ENCODE measurements at places on chromosomes 4 and X.

GRCh38 chr4:14321723-14322122 lies 680.6 kb upstream of the CPEB2 start:
- no peak for DNase-seq

DNA sequence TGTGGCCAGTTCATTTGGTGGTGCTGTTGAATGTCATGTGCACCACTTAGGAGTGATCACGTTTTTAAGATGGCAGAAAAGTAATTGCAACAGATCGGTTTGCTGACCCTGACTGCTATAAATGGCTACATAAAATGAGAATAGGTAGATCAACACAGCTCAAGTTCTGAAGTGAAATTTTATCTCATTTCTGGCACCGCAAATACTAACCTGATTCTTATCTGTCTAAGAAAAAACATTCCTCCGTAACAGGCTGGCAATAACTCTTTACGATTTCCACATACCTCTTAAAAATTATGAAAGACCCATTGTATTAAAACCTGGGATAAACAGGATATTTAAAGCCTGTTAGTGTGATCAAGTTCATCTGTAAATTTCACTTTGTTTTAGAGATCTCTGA lies 387.5 kb downstream of the PDGFC start:
- no peak for DNase-seq

- no peak for DNase-seq
These were observed 230.3 kb downstream of the UNC5C start for GRCh38 chr4:95318483-95318882.

DNA sequence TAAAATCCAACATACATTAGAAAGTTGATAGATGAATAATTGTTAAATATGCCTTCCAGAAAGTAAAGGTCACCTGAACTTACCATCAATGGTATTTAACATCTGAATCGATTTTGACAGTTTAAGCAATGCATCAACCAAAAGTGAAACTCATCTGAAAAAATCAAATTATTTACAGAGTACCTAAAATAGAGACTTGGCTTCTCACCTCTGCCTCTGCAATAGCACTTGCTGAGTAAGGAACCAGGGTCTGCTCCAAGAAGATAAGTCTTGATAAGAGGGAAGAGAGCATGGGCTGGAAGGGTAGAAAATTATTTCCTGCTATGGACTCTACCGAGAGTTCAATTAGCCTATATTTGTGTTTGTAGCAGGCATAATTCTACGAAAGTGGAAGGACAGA lies 868.3 kb downstream of the STIM2 start:
- no peak for DNase-seq

GRCh38 chr4:101584306-101584705 lies 206.2 kb upstream of the BANK1 start:
- DNase-seq: no peak

- DNase-seq: no peak
These were observed 11.9 kb upstream of the NDUFC1 start for GRCh38 chr4:139314047-139314800.

GRCh38 chr4:16006771-16007446 lies 43.9 kb upstream of the FGFBP2 start:
- DNase-seq: no peak

DNA sequence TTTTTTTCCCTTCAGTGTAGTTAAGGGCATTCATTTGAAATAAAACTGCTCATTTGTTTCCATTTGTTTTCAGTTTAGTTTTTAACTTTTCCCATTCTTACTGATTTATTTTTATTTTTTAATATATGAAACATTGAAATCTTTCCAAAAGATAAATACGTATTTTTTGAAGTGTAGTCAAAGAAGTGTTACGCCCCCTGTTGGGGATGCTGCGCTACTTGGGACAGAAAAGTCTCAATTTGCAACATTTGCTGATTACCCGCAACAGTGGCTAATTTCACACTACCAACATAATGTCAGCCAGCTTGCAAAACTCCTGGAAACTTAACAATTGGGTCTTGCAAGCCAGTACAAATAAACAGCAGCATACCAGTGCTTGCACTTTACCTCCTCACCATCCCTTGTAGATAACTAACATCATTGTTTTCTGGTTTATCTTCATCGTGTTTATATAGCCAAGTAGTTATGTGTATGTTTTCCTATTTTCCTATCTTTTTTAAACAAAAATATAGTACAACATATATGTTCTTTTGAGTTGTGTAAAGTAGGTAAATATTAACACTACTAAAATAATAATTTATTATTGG lies 158.6 kb downstream of the STPG2 start:
- no peak for DNase-seq

DNA sequence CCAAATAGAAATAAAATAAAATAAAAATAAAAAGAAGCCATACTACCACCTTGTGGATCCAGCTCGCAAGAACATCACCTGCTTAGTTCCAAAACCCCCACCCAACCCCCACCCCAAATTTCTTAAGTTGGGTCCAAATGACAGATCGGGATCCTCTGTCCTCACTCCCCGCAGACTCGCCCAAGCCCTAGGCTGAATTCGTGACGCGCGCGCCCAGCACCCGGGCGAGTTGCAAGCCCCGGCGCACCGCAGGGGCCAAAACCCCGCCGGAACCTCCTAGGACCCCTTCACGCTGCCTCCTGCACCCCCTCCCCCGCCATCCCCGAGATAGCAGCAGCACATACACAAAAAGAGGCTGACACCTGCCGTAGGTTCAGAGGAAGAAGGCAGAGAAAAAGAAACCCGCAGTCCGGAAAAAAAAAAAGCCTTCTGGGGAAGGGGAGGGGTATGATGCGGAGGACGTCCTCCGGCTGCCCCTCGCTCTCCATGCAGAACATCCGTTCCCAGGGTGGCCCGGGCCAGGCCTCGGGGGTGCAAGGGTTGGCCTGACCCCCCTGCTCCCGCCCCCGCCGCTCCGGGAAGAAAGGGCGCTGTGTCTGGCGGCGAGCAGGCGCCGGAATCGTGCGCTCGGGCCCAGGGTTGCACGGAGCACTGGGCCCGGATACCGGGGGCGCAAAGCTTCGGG lies 2.6 kb downstream of the NLGN4X start:
- DNase-seq: no peak

DNA sequence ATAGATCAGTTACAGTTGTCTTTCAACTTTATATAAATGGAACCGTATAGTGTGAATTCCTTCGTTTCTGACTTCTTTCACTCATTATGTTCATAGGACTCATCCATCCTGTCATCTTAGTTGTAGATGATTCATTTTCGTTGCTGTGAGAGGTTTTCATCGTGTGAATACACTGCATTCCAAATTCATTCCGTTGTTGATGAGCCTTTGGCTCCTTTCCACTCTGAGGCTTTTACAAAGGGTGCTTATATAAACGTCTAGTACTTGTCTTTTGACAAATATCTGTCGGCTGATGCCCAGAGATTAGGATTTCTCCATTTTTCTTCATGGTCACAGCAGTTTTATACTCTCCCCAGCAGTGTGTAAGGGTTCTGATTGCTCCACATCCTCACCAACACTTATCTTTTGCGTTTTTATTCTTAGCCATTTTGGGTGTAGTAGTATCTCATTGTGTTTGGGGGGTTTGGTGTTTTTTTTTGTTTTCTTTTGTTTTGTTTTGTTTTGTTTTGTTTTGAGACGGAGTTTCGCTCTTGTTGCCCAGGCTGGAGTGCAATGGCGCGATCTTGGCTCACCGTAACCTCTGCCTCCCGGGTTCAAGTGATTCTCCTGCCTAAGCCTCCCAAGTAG lies 48.6 kb downstream of the LRP2BP start:
- DNase-seq: no peak

GRCh38 chr4:107219681-107220080 lies 183.6 kb upstream of the DKK2 start:
- DNase-seq: no peak

DNA sequence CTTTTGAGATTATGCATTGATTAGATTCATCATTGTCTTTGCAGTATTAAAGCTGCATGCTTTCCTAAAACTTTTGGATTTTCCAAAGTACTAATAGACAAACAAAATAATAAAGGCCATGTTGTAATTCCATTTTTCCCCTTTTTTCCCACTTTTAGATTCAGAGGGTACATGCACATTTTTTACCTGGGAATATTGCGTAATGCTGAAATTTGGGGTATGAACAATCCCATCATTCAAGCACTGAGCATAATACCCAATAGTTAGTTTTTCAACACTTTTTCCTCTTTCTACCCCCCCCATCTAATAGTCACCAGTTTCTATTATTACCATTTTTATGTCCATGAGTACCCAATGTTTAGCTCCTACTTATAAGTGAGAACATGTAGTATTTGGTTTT lies 1863.6 kb downstream of the STIM2 start:
- DNase-seq: no peak

DNA sequence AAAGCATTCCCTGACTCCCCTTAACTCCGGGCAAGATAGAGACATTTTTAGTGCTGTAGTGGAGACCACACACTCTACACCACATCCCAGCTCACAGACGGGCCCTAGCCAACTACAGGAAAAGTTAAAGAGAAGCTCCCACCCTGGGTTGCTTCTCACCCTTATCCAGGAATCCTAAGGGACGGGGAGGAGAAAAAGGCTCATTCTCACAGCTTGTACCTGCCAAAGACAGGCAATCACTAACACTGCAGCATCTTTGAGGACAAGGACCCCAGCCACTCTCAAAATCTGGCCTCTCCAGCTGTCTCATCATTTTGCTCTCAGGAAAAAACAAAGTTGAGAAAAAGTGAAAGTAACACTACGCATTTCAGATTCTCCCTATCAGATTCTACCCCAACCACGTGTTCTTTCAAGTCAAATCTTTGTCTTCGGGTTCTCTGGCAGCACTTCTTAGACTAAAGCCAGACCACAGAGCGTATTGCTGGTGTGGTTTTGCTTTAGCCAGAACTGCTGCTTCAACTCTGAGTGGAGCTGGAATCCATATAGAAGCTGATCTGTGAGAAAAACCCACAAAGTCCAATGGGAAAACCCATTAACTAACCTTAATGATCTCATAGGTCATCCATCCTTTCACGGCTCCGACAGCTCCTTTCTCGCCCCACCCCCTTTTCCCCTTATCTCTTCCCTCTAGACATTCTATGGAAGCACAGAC lies 605.9 kb upstream of the DIPK2B start:
- peak; percentile 62 for DNase-seq

- no peak for DNase-seq
These were observed 1.8 kb downstream of the DCAF8L2 start for GRCh38 chrX:27591938-27592337.

DNA sequence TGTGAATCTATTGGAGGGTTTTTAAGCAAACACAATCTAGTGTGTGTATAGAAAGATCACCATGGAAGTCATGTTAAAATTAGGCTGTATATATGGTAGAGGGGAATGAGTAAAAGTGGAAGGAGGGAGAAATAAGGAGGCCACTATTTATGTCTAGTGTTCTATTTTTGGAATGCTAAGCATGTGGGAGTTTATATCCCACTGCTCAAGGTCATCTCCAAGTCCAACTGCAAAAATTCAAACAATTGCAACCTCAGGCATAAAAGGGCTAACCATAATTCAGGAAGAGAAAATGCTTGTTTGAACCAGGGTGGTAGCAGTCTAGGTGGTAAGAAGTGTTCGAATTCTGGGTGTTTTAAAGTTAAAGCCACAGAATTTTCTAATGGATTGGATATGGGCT lies 39.2 kb downstream of the SERPINA7 start:
- DNase-seq: no peak

DNA sequence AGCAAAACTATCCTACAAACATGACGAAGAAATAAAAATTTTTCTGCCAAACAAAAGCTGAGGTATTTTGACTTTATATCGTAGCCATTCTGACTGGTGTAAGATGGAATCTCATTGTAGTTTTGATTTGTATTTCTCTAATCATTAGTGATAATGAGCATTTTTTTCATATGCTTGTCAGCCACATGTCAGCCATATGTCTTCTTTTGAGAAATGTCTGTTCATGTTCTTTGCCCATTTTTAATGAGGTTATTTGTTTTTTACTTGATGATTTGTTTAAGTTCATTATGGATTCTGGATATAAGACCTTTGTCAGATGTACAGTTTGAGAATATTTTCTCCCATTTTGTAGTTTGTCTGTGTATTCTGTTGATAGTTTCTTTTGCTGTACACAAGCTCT lies 24.5 kb downstream of the F8A2 start:
- DNase-seq: no peak
